ENCODE measurements at places on chromosomes 2 and 18.

DNA sequence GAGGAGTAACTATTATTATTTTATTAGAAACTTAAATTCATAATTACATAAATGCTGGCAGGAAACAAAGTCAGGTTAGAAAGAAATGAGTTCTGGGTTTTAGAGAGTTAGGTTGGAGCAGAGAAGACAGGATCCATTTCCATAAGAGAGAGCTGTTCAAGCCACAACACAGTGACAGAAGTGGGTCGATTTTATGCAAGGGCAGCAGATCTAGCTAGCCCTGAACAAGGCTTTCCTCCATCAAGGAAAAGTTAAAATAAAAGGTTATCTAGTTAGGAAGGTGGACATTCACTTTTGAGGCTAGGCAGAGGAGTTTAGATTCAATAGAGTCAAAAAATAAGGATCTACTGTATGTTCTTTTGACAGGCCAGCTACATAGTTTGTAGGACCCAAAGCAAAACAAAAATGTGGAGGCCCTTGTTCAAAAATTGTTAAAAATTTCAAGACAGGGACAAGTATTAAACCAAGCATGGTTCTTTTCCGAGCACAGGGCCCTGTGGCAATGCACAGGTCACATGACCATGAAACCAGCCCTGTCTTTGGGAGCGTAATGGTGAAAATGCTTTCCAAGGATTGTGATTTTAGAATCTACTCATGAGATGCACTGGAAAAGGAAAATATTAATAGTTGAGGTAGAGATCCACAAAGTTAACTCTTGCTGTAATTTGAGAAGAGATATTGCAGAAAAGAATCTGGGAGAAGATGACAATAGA is 91.2 kb upstream of the CREB1 start:
- DNase-seq: no peak

DNA sequence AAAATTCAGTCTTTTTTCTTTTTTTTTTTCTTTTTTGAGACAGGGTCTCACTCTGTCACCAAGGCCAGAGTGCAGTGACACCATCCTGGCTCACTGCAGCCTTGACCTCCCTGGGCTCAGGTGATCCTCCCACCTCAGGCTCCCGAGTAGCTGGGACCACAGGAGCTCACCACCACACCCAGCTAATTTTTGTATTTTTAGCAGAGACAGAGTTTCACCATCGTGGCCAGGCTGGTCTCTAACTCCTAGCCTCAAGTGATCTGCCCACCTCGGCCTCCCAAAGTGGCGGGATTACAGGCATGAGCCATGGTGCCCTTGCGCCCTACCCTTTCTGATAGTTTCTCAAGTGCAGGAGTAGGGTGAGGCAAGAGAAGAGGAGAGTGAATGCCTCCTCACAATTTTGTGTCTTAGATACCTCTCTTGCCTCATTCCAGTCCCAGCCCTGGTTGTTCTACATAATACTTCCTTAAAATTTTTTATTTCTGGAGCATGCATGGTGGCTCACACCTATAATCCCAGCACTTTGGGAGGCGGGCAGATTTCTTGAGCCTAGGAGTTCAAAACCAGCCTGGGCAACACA is 68.2 kb upstream of the CAB39 start:
- DNase-seq: no peak

DNA sequence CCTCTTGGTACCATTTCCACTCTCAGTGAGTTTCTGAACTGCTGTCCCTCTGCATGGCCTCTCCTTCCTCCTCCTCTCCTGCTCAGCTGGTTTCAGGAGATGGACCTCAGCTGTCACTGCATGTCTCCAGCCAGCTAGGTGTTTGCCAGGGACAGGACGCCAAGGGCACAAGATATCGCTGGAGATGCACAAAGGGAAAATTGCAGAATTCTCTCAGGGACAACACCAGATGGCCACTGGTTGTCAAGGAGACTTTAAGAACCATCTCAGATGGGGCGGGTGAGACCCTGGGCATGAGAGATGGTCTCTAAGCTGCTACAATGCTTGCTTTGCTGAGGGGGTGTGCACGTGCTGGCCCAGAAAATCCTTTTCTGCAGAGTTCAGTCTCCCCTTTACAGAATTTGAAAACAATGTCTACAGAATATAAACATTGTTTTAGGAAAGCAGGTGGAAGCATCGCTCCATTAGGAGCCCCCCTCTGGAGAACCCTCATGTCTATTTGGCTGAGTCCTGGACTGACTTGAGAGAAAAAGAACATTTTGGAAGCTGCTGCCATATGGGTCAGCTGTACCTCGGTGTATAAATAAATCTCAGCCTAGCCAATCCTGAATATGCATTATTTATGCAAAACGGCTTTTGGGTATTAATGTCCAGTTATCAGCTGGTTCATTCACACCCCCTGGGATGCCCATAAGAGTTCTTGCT is 57.8 kb upstream of the SPP2 start:
- no peak for DNase-seq

DNA sequence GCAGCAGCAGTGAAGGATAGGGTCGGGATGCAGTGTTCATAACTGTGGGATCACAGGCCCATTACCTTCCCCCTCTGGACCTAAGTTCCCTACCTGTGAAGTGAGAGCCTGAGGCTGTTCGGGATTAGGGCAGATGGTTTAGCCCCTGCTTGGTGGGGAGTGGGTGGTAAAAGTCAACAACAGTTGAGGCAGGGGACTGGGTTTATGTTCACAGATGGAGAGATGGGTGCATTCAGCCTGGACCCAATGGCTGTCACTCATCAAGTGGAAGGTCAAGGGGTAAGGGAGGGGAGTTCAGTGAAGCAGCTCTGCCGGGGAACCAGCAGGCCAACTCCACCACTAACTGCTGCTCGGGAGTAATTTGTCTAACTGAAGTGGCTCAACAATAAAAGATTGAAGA is 180.4 kb downstream of the FAM210A start:
- DNase-seq: no peak

DNA sequence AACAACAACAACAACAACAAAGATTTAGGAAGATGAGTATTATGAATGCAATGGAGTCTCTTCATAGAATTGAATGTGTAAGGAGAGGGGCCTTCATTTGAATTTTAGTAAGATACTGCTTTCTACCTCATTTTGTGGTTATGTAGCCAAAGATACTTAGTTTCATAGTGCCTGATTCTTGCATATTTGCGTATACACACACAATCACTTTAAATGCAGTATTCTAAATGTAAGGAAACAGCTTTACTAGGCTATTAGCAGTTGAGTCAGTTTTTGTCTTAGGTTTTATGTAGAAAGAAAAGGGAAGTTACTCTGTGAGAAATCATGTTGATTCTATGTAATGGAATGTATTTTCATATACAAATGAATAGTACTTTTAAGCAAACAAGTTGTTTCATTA is 80.5 kb downstream of the HAUS1 start:
- no peak for DNase-seq

DNA sequence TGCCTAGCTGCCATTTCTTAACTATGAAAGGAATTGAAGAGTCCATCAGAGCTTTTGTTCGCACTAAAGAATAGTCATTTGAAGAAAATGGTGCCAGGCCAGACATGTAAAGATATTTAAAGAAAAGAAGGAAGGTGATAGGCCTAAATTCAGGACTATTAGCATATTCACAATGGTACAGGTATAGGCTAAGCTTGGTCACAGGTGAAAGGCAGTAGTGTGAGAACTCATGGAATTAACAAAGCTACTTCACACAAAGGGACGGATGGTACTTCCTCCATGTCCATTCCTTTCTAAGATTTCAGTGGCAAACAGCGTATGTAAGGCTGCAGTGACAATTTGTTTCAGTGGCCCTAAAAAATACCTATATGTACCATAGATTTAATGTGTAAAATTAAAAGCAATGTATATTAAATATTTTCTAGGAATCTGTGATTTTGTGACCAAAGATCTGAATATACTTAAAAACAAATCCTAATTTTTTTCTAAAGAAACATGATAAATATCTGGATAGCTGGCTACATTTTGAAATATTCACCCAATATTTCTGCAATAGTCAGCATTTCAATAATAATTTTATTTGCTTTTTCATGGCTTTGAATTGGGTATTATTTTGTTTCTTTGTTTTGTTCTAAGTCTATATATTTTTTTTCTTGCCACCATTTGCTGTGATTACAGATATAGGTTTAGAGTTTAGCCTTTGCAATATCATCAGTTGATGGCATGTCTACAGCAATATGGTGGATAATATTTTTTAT is 116.1 kb downstream of the CAMKMT start:
- DNase-seq: no peak

GRCh38 chr2:65435625-65436168 is 3.3 kb upstream of the SPRED2 start:
- DNase-seq: peak; percentile 9

- no peak for DNase-seq
These were observed 40.4 kb upstream of the MRPL33 start for GRCh38 chr2:27730980-27731691.

GRCh38 chr2:148161909-148162435 is 141.1 kb downstream of the MBD5 start:
- DNase-seq: no peak

DNA sequence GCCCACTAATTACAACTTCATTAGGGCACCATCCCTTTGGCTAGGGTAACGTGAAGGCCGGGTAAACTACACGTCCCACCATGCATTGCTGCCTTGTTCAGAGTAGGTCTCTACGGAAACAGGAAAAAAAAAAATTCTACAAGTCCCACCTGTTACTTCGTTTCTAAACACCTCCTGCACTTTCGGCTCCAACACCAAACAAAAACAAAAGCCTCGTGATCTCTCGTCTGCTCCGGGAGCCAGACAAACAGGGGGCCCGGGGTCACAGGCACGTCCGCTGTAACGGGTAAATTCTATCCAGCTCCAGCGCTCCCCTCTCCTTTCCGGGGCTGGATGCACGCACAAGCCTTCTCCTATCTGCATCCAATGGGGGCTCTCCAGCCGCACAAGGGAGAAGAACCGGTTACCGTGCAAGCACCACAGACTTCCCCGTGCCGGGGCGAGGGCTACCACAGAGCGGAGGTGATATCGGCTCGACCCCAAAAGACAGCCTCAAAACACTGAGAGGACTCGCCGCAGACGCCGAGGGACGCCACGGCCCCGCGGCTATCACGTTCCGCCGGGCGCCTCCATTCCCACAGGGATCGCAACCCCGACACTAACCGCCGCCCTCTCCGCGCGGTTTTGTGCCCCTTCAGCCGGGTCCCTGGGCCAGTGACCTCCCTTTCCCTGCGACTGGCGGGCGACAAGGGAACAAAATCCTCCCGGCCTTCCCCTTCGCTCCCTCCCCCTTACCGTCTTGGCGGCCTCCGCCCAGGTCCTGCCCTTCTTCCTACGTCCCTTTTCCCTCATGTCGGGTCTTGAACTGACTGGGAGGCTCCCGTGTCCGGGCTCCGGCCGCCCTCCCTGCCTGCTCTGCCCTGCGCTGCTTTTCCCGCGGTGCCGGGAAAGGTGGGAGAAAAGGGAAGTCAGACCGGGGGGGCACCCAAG is 591 bp downstream of the ASXL2 start:
- peak; percentile 67 for DNase-seq

- DNase-seq: peak; percentile 96
These were observed 5.8 kb downstream of the XRCC5 start for GRCh38 chr2:216114714-216115531.

DNA sequence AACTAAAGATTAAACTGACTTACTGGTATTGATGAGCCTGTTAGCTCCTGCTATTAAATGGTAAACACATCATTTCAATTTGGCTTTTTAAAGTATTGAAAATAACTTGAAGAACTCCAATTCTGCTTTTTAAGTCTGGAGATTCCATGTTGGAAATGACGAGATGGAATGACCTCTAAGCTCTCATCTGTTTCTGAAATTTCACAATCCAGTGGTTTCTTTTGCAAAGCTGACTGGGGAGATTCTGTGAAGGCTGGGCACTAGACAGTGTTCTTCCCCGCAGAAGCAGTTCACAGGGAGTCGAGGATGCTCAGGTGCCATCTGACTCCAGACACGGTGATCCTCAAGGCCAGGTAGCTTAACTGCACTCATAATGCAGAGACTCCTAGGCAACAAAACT is 44.7 kb downstream of the DHRS9 start:
- DNase-seq: no peak

DNA sequence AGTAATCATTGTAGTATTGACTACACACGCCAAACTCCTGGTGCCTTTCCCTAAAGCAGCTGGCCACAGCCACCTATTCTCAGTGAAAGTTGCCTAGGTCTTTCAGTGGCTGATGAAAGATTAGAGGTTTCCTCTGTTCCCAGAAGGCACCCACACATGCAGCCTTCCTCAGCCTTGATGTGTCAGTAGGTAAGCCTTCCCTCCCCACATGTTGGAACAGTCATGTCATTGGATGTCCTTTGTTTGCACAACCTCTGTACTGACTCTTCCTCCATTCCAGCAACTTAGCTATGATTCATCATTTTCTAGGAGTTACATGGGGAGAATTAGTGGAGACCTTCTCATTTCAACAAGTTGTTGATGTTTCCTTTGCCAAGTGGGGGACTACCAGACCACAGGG is 630.8 kb upstream of the SLC39A10 start:
- DNase-seq: no peak

DNA sequence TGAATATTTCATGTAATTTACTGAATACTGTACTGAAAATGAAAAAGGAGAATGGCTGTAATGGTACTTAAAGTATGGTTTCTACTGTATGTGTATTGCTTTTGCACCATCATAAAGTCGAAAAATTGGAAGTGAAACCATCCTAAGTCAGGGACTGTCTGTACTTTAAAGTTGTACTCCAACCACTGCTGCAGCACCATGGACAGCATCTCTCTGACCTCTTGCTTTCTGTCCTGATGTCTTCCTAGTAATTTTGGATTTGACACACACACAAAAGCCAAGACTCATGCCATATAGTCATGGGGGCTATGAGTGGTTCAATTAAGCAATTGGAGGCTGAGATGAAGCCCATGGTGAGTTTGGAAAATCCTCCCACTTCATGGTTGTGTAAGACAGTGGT is 256.3 kb upstream of the PKDCC start:
- DNase-seq: no peak

- DNase-seq: no peak
These were observed 135.6 kb upstream of the KLHL29 start for GRCh38 chr2:23249348-23249747.

DNA sequence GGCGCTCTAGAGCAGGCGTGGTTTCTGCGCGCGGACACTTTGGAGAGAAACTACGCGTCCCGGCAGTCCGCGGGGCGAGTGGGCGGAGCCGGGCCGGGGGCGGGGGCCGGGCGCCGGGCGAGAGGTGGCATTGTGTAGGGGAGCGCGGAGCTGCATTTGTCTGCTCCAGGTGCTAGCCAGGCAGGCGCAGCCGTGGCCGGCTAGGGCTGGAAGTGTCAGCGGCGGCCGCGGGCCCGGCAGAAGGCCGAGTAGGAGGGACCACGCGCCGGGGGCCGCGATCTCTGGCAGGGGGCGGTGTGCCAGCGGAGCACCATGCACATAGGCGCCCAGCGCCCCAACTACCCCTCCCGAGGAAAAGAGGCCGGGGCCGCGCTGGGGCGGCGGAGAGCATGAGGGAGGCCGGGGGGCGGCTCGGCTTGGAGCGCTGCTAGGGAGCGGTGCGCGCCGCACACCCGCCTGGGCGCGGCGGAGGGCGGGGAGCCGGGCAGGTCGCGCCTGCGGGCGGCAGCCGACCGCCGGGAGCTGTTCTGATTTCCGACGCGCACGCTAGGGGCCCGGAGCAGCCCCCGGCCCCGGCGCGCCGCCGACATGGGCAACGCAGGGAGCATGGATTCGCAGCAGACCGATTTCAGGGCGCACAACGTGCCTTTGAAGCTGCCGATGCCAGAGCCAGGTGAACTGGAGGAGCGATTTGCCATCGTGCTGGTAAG is at the start of gene FMNL2:
Gene FMNL2, plus strand, starts transcription at position 159 of the 710 bp plus-strand sequence.
- peak; percentile 60 for DNase-seq

- DNase-seq: peak; percentile 22
These were observed 64.2 kb upstream of the PID1 start for GRCh38 chr2:229335330-229335729.

Measured in NCI-H2107 (cell line).